Activated naive CD4-positive, alpha-beta T cell (primary cell): ENCODE measurements at places on chromosomes 6 and 20.

DNA sequence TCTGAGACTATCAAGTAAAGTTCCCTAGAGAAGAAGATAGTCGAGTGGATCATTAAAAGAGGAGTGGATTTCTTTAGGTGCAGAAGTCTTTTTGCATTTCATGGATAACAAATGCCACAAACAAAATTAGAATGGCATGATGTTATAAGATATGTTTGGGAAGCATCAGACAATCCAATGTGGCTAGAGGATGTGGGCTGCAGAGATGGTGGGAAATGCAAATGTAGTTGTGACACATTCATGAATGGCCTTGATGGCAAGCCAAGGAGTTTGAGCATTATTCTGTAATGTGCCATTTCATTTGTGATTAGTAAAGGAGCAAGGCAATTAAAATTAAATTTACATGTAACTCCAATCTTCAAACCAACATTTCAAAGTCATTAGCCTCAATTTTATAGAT, 211.9 kb downstream of the CENPW start:
- no peak for DNase-seq

DNA sequence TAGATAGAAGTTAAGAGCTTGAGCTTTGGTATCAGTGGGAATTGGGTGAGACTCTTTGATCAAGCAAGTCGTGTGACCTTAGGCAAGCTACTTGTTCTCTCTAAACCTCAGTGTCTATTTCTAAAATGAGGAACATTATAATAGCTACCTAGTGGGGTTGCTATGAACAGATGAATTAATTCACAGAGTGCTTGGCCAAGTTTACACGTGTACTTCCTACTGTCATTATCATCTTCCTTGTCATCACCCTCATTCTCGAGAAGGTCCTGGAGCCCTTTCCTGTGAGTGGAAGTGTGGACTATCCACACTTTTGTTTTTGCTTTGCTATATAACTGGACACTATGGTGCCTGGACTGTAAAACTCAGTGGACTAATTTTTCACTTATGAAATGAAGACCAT, 64.0 kb downstream of the BCKDHB start:
- no peak for DNase-seq

- DNase-seq: no peak
Measured at GRCh38 chr6:124294574-124295200, 491.0 kb downstream of the NKAIN2 start.

DNA sequence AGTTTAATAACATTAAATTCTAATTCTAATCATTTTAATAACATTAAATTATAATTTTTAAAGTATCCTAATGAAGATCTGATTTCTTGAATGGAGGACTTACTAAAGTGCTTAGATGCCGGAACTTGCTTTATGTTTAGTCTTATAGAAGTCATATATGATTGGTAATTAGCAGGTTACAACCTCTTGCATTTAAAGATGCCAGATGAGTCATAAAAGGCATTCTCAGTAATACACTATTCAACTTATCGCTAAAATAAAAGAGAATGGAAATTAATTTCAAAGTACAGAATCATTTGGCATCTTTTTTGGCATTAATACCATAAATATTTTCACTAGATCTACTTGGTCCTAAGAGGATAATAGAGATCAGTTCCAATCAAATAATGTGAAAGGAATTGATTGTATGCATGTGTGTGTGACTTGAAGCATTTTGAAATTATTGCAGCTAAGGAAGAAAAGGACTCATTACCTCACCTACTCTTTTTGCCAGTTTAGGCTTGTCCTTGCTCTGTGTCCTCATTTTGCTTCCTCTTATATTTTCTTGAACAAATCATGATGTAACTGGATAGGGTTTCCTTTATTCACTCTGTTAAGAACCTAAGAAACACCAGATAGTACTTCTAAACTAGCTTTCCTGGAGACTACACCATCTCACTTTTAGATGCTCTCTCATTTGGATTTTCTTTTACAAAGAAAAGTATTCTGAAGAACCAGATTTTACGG, 2.7 kb downstream of the COL21A1 start:
- no peak for DNase-seq

DNA sequence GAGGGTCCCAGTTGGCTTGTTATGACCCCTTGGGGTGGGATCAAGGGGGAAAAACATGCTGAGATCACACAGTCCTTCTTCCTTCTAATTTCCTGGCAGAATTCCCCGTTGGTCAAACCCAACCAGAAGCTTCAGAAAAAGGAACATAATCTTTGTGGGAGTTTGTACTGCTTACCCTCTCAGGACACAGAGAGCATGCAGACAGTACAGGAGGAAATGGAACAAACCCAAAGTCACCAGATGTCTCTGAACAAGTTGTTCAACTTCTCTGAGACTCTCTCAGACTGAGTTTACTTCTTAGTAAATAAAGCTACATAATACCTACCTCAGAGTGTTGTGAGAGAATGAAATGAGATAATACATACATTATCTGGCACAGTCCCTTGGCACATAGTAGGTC, 181.1 kb upstream of the TSHZ2 start:
- no peak for DNase-seq

DNA sequence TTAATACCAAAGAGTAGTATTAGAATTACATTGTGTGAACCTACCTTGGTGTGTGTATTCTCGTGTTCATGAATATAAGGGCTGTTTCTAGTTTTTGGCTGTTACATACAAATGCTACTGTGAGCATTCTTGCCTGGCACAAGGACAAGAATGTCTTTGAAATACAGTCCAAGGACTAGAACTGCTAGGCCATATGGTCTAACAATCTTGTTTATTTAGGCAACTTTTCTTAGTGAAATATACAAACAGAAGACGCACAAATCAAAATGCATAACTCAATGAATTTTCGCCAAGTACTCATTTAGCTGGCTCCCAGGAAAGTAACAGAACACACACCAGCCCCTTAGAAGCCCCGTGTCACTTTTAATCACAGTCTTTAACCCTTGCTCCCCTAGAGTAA, 28.5 kb downstream of the KDM1B start:
- no peak for DNase-seq

DNA sequence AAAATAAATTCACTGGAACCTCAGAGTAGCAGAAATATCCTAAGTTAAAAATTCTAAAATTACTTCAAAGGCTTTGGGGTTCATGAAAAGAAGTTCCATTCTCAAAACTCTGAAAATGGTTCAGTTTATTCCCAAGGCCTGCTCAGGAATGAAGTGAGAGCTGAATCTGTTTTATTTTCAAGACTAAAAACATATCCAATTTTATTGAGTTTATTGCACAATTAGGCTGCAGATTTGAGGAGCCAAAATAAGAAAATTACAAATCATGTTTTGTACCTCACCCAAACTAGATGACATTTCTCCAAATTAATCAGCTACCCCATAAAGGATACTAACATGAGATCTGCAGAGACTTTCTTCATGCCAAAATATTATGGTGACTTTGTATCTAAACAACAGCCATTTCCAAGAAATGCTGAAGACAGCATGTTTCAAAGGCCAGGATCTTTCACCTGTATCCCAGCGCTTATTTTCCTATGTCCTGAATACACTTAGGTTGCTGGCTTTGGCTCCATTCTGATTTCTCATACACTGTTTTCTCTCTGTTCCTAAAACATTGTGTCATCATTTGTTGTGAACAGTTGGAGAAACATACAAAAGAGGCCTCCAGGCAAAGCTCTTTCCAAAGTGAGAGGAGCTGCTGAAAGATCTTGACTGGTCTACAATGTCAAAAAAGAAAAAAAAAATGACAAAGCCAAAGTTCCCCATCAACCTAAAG, 85.7 kb upstream of the F13A1 start:
- no peak for DNase-seq

GRCh38 chr20:3071610-3072529, at the start of gene OXT:
Gene OXT (plus strand): TSS chr20:3071620. CDS start chr20:3071656, 36 bp downstream.
- DNase-seq: peak; percentile 18
